ENCODE measurements at places on chromosomes 5 and 9. TPM values are rescaled to one million over a fixed set of nuclear protein-coding genes. Genes with fewer than 3 reads are reported as not detected.
A peak's percentile ranks its signal among the peaks of the same experiment; 100 is the strongest.

TCOF1 gene
- total RNA-seq: 39.7 TPM

CARTPT gene
- not detected for total RNA-seq

ZNF454 gene
- 9.3 TPM for total RNA-seq

SAXO1 gene
- 0.37 TPM for total RNA-seq

LCN6 gene
- not detected for total RNA-seq

ARL14EPL gene
- not detected for total RNA-seq

FBN2 gene
- 0.86 TPM for total RNA-seq

- no peak for DNase-seq
Measured at GRCh38 chr5:135823881-135824280, 10.6 kb upstream of the SLC25A48 start.

DNA sequence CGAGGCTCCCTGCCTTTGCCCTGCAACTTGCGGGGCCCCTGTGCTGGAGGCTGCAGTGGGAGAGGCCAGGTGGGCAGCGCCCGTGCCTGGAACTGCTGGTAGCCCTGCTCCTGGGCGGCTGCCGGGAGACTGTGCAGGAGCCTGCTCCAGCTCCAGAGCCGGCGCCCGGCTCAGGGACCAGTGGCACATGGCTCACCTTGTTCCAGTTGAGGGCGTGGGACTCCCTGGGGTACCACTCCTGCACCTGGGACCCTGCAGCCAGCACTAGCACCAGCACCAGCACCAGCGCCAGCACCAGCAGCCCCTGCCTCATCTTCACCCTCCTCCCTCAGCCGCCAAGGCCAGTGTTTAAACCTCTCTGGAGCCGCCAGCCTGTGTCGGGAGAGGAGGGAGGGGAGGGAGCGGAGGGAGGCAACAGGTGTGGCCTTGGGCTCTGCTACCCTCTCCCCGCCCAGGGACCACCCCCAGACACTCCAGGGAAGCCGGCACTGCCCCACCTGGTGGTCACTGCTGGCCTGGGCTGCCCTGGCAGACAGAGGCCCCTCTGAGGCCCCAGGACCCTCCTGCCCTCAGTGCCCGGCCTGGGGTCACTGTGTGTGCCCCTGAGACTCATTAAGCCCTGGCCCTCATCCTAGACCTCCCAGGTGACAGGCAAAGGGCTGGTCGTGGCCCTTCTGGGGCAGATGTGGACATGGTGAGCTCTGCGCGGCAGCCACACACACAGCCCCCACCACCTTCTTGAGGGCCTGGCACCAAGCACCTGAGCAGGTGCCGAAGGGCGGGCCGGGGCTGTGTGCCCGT lies at the start of gene LCN10:
LCN10 (minus strand) TSS at position 350 of the 801 bp plus-strand sequence; CDS start at position 313, 37 bp downstream.
- no peak for DNase-seq

- DNase-seq: peak; percentile 68
Measured at GRCh38 chr9:129852579-129852978, 17.3 kb downstream of the USP20 start.

GRCh38 chr9:134054891-134055811 lies 12.7 kb downstream of the BRD3 start:
- DNase-seq: peak; percentile 23

- DNase-seq: no peak
Measured at GRCh38 chr5:159286420-159287035, 23.4 kb downstream of the UBLCP1 start.

- no peak for DNase-seq
Measured at GRCh38 chr9:136354592-136355085, 8.9 kb downstream of the DNLZ start.

DNA sequence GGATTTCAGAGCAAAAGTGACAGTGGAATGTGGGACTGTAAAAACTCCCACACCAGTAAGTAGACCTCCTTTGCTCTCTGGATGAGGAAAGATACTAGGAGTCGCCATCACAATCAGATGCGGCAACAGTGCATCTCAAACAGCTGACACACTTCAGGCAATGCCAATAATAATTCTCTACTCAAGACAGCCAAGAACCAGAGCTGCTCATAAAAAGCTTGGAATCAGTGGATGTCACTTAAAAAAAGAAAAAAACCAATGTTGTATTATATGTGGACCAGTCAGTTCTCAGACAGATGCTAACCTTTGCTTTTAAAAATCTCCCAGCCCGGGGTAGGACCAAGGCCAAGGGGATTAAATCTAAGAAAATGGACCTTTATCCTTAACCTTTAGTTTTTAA lies 185.0 kb downstream of the GNA14 start:
- no peak for DNase-seq

GRCh38 chr9:107142430-107142829 lies 140.6 kb upstream of the RAD23B start:
- DNase-seq: no peak

DNA sequence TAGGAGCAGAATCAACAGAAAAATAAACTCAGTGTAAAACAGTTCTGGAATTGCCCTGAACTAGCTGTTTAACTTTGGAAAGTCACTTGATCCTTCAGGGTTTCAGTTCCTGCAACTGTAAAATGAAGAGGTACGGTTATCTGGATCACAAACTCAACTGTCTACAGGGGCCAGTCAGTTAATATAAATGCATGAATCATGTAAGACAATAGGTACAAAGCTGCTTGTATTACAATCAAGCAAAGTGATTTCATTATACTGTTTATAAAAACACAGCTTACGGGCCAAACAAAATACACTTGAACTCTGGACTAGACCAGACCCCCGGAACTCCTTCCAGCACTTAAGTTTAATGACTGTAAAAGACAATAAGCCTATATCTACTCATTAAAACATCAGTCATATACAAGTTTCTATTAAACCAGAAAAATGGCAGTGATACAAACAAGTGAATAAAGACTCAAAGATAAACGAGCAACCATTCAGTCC lies 73.0 kb downstream of the MRPS27 start:
- DNase-seq: no peak

- DNase-seq: no peak
Measured at GRCh38 chr9:34686231-34686630, 4.8 kb downstream of the CCL19 start.

Data from glutamatergic neuron (in vitro differentiated cells).